T-helper 2 cell treated with Interferon-gamma antibody and Interleukin-4, amounts not matched to agents 5 μg/mL and 100 μg/mL, for 36 hours (primary cell): ENCODE measurements at places on chromosomes 1 and 21.

- no peak overlapping the region for H3K4me3 ChIP-seq
- H3K36me3 ChIP-seq = no peaks in the 10 kb centered on the region
- peaks cover 5% of the 10 kb centered on the region for H3K4me1 ChIP-seq
- H3K27me3 ChIP-seq = peaks cover 40% of the 10 kb centered on the region
- no peak overlapping the region for H3K27ac ChIP-seq
Measured at GRCh38 chr1:172948457-172948856, 102.3 kb downstream of the TNFSF18 start.

DNA sequence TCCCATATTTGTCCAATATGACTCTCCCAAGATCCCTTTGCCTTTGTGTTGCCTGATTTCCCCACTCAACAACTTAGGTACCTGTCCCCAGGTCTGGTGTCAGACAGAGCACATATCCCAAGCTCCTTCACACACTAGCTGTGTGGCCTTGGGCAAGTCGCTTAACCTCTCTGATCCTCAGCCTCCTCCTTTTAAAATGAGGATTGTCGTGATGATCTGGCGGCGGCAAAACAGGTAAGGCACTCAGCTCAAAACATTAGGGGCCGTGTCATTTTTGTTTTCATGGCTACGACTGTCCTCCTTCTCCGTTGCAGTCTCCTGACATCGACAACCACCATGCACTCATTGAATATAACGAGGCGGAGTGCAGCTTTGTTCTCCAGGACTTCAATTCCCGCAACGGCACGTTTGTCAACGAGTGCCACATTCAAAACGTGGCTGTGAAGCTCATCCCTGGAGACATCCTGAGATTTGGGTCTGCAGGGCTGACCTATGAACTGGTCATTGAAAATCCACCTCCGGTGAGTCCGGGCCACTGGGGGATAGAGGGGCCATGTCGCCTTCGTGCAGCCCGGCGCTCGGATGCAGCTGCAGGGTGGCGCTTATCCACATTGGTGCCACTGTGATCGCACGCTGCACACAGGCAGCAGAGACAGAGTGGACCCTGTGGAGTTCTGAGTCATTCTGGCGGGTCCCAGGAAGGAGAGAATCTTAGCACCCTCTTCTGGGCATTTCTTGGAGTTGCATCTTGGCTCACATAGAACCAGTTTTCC, 25.2 kb downstream of the FHAD1 start:
- H3K27ac ChIP-seq = no peak overlapping the region
- peaks cover 18% of the 10 kb centered on the region for H3K27me3 ChIP-seq
- H3K4me3 ChIP-seq = no peak overlapping the region
- H3K36me3 ChIP-seq = no peaks in the 10 kb centered on the region

GRCh38 chr1:8226747-8227146, 91.2 kb upstream of the SLC45A1 start:
- DNase-seq = no peak
- H3K4me1 ChIP-seq = peaks cover 9% of the 10 kb centered on the region
- no peak overlapping the region for H3K27ac ChIP-seq
- no peaks in the 10 kb centered on the region for H3K36me3 ChIP-seq
- no peak overlapping the region for H3K4me3 ChIP-seq
- peaks cover 27% of the 10 kb centered on the region for H3K27me3 ChIP-seq

DNA sequence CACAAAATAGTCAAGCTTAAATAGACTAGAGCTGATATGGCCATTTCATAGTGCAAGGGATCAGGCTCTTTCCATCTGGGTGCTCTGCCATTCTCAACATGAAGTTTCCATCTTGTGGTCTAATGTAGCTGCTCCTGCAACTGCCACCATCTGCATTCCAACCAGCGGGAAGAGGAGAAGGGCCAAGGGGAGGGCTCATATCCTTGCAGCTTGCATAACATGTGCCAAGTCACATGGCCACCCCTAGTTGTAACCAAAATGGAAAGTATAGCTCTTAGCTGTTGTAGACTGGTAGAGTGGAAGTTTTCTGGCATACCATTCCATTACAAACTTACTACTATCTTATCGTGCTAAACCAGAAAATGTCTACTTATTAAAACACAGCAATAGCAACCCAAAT, 38.9 kb upstream of the IVNS1ABP start:
- no peaks in the 10 kb centered on the region for H3K4me1 ChIP-seq
- DNase-seq = no peak
- H3K27me3 ChIP-seq = no peaks in the 10 kb centered on the region
- H3K27ac ChIP-seq = no peak overlapping the region
- H3K36me3 ChIP-seq = peaks cover 4% of the 10 kb centered on the region

- H3K27me3 ChIP-seq = peaks cover 80% of the 10 kb centered on the region
- DNase-seq = no peak
Measured at GRCh38 chr21:33023574-33024200, 2.0 kb upstream of the OLIG2 start.
